ENCODE measurements at places on chromosomes 6 and 20.

DNA sequence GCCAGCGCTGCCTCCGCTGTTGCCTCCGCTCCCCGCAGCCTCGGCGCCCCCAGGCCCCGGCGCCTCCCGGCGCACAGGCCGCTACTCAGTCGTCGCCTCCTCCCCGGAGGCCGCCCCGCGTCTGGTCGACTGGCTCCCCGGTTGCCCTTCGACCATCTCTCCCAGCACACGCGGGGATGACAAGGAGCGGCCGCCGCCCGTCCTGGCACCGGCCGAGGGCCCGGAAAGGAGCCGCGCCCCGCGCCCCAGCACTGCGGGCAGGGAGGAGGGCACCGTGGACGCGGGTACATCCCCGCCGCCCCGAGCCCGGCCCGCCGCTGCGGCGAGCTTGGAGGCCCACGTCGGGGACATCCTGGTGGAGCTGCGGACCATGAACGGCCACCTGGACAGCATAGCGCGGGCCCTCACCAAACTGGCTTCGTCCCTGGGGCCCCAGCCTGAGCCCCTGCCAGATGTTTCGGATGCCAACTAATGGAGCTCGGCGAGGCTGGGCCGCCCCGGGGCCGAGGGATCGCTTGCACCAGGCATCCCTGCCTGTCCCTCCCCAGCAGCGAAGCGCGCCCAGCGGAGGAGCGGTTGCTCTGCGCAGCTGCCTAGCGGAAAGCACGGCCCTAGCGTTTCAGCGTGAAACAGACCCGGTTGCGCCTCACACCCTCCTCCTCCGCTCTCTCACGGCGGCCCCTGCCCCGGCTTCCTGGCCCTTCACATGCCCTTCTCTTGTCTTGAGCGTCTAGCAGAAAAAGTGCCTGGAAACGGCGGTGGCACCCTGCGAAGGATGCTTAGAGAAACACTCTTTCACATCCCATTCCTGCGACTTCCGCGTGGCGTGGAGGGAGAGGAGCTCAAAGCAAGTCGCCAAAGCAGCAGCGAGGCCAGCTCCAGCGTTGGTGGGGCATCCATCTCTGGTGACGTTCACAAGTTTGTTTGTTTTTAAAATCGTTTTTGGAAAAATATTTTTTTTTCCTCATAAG is 285.8 kb upstream of the SUPT3H start:
- no peak for DNase-seq

DNA sequence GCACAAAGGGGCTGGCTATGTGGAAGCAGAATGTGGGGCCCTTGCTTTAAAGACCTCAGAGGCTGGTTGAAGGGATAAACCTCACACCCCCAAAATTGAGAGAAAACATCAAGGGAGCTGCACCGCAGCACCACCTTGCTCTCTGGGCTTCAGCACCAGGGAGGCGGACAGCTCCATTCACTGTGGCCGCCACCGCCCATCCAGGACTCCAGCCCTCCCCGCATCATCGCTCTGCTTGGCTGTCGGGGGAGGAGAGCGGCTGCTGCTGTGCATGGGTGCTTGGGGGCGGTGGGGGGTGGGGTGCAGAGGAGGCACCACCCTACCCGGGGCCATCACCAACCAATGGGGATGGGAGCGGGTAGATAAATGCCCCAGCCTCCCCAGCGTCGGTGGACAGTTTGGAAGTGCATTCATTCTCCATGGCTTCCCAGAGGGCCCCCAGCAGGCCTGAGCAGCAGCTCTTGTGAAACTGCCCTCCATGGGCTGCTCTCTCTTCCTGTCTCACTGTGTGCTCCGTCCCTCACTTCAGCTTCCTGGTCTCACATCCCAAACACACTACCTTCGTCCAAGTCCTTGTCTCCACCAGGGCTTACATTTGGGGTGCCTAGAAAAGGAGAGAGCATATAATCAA is 75.7 kb upstream of the BHLHE23 start:
- DNase-seq: no peak

GRCh38 chr6:70234561-70235236 is 68.2 kb downstream of the COL9A1 start:
- DNase-seq: no peak

GRCh38 chr20:10507052-10507451 is 71.9 kb downstream of the SLX4IP start:
- DNase-seq: no peak
